ENCODE measurements at places on chromosomes 2 and 18. TPM values are rescaled to one million over a fixed set of nuclear protein-coding genes. Genes with fewer than 3 reads are reported as not detected.
A peak's percentile ranks its signal among the peaks of the same experiment; 100 is the strongest.

DNA sequence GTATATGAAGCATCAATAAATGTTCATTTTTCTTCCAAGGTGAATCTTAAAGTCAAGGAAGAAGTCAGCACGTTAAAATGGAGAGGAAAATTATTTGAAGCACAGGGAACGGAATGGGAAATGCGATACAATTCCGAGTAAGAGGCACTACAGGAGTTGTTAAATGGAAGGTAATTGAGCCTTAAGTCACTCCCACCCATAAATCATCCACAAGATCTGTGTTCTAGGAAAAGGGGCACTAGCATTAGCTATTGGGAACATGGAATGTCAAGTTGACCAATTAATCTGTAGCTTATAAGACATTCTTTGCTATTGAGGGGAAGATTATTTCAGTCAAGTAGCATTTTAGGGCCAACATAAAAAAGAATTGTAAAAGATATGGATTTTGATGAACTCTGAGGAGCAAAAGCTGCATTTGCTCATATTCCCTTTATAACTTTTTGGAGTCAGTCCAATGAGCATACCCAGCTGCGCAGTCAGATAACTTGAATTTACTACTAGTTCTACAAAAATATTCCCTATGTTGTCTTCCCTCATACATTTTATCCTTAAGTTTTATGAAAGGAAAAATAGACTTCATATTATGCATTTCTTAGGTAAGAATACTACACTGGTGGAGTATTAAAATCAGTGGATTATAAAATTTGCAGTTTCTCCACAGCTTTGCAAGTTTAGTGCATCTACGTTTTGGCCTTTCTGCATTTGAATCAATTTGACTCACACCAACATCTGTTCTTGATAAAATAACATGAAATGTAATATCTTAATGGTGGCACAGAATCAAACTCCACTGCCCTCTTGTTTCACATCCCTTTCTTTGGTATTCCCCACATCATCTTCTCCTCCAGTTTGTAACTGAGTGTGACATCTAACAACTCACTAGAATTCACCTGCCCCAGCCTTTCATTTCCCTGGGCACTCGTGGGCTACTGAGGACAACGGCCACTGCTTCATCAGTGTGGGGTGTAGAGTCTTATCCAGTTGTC is 95.6 kb downstream of the SP3 start:
- no peak overlapping the region for H3K4me3 ChIP-seq
- DNase-seq, result no peak
- H3K36me3 ChIP-seq, result no peaks in the 10 kb centered on the region
- H3K27me3 ChIP-seq, result no peaks in the 10 kb centered on the region

GRCh38 chr18:78562531-78562961 is 417.1 kb upstream of the SALL3 start:
- H3K27ac ChIP-seq, result no peak overlapping the region
- no peaks in the 10 kb centered on the region for H3K4me1 ChIP-seq
- H3K36me3 ChIP-seq, result no peaks in the 10 kb centered on the region
- H3K27me3 ChIP-seq, result peaks cover 4% of the 10 kb centered on the region

DNA sequence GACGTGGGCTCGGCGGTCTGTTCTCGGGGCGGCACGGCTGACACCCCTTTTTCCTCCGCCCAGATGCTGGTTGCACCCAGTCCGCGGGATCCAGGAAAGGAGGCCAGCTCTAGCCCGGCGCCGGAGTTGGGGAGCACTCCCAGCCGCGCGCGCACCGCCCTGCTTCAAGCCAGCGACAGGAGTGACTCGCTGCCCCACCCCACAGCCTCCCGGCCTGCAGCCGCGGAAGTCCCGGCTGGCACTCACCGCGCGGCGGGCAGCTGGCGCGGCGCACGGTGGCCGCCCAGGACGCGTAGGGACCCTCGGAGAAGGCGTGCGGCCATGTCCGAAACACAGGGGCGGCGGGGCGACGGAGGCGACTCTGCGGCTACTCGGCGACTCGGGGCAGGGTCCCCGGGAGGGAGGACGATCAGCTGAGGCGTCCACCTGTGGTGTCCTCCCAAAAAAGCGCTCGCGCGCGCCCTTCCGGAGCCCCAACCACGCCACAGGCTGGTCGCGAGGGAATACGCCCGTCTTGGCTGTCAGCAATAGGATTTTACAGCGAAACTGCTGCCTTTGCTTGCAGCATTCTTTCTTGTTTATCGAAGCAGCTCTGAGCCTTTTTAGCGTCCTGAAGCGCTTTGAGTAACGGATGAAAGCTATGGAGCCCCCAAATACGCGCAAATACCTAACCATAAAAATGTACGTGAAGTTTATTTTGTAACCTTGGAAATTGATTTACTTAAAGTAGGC is at the start of gene ACADL:
TSS of gene ACADL (minus strand) at position 507 of the 732 bp plus-strand sequence. CDS start at position 323, 184 bp downstream.
- H3K4me1 ChIP-seq, result no peaks in the 10 kb centered on the region
- no peak within 1 kb of the TSS for H3K27ac ChIP-seq
- DNase-seq, result peak; percentile 47
- H3K4me3 ChIP-seq, result peak within 1 kb of the TSS; percentile 66
- no peaks in the 10 kb centered on the region for H3K27me3 ChIP-seq
- no peaks in the 10 kb centered on the region for H3K36me3 ChIP-seq

GRCh38 chr2:190837420-190837819 is 43.2 kb upstream of the GLS start:
- H3K27me3 ChIP-seq, result no peaks in the 10 kb centered on the region
- no peak for DNase-seq
- H3K36me3 ChIP-seq, result no peaks in the 10 kb centered on the region
- H3K4me1 ChIP-seq, result peaks cover 23% of the 10 kb centered on the region

The RNU2-63P gene
- total RNA-seq, result not detected

The EPB41L3 gene
- 12.8 TPM for total RNA-seq

The SKOR2 gene
- not detected for total RNA-seq
